ENCODE measurements at places on chromosomes 2 and 18.

DNA sequence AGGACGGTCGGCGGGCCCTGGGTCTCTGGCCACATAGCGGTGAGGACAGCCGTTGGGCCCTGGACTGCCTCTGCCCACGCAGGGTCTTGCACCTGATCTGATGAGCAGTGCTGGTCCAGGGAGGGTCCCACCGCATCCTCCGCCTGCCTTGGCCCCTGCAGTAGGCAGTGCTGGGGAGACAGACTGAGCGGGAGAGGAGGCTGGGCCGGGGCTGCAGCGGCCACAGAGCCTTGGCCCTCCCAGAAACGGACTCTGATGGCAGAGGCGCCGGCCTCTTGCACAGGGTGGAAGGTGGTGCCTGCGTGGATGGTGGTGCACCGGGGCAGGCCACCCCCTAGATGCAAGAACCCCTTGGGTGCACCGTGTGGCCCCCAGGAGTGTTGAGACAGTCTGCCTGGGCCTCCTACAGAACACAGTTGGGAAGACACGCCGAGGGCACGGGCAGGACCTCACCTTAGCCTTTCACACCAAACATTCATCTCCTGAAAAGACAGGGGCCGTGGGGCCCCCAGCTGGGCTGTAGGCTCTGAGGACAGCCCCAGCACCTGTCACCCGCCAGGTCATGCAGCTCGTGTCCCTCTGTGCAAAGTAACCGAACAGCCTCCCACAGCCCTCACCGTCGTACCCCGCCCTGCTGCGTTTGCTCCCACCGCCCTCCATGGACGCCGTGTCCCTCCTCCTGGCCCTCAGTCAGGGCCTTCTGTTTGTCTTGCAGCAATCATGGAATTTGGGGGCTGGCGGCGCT is 36.8 kb downstream of the NFATC1 start:
- no peak for DNase-seq

- no peak for DNase-seq
Observed at GRCh38 chr18:35060122-35060815, 19.1 kb downstream of the MAPRE2 start.

DNA sequence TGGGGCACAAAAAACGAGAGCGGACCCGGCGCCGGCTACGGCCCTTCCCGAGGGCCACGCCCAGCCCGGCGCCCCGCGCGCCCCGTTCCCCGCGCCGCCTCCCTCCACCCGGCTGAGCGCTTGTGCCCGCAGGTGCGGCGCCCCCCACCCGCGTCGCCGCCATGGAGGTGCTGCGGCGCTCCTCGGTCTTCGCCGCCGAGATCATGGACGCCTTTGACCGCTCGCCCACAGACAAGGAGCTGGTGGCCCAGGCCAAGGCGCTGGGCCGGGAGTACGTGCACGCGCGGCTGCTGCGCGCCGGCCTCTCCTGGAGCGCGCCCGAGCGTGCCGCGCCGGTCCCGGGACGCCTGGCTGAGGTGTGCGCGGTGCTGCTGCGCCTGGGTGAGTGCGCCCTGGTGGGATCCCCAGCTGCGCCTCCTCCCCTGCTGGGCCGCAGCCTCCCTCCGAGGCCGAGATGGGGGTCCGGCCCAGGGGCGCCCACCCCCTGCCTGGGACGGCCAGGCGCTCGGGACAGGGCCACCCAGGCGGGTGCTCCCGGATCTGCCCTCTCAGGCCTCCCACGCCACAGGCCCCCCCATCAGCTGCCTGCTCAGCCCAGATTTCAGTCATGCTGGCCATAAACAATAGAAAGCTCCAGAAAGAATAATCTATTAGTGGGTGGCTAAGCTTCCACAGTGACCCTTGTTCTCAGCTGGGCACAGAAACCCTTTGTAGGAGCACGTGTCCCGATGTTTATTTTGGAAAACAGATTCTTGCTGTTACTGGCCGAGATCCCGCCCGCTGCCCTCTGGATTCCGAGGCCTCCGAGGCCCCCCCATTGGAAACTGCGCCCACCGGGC is 997 bp downstream of the BOK start:
- DNase-seq: peak; percentile 39

- no peak for DNase-seq
Observed at GRCh38 chr18:13359210-13359609, 140.7 kb downstream of the LDLRAD4 start.

- no peak for DNase-seq
Observed at GRCh38 chr2:183495589-183496267, 371.5 kb downstream of the NUP35 start.

GRCh38 chr2:119102964-119103363 is 55.6 kb downstream of the C1QL2 start:
- no peak for DNase-seq

GRCh38 chr2:173076581-173077345 is 1.1 kb downstream of the MAP3K20 start:
- DNase-seq: no peak

Measured in amygdala (tissue), 56 donors.